ENCODE measurements at places on chromosomes 16 and 17. TPM values are rescaled to one million over a fixed set of nuclear protein-coding genes. Genes with fewer than 3 reads are reported as not detected.

TENT4B gene
- polyA plus RNA-seq, result 18.3 TPM

TBC1D3L gene
- polyA plus RNA-seq, result 60.0 TPM

FNDC8 gene
- polyA plus RNA-seq, result 0.24 TPM

TRPV2 gene
- 17.2 TPM for polyA plus RNA-seq

TBC1D3H gene
- not detected for polyA plus RNA-seq

HES7 gene
- polyA plus RNA-seq, result 2.5 TPM

ATXN1L gene
- 16.7 TPM for polyA plus RNA-seq

CCL17 gene
- polyA plus RNA-seq, result not detected

CYGB gene
- 34.1 TPM for polyA plus RNA-seq

NACA2 gene
- polyA plus RNA-seq, result 1.2 TPM

SEZ6L2 gene
- 138 TPM for polyA plus RNA-seq

BAHCC1 gene
- polyA plus RNA-seq, result 30.7 TPM

FOXL1 gene
- 3.1 TPM for polyA plus RNA-seq

PPP4C gene
- 104 TPM for polyA plus RNA-seq

GAA gene
- 58.1 TPM for polyA plus RNA-seq

MYOCD gene
- 0.40 TPM for polyA plus RNA-seq

NXPH3 gene
- polyA plus RNA-seq, result 7.0 TPM

CCL14 gene
- 8.9 TPM for polyA plus RNA-seq

SPNS2 gene
- 65.1 TPM for polyA plus RNA-seq

IRX3 gene
- 14.4 TPM for polyA plus RNA-seq

TMIGD1 gene
- polyA plus RNA-seq, result not detected

OTOA gene
- polyA plus RNA-seq, result 0.53 TPM

KCNJ2 gene
- polyA plus RNA-seq, result 2.4 TPM

CASKIN1 gene
- 83.0 TPM for polyA plus RNA-seq

NPIPB2 gene
- polyA plus RNA-seq, result 3.5 TPM

CSH1 gene
- 1.3 TPM for polyA plus RNA-seq

DBNDD1 gene
- polyA plus RNA-seq, result 49.9 TPM

C16orf74 gene
- polyA plus RNA-seq, result 4.8 TPM

CCL11 gene
- polyA plus RNA-seq, result not detected

GSDMA gene
- 0.19 TPM for polyA plus RNA-seq

KRT9 gene
- polyA plus RNA-seq, result not detected

CD300H gene
- polyA plus RNA-seq, result not detected

GAS7 gene
- polyA plus RNA-seq, result 74.9 TPM

CREBBP gene
- 64.3 TPM for polyA plus RNA-seq

SPAG5 gene
- polyA plus RNA-seq, result 32.0 TPM

AHSP gene
- 5.4 TPM for polyA plus RNA-seq

TBC1D3I gene
- polyA plus RNA-seq, result 9.5 TPM

NARF gene
- 124 TPM for polyA plus RNA-seq

CACNA1G gene
- 37.6 TPM for polyA plus RNA-seq

AFMID gene
- polyA plus RNA-seq, result 29.3 TPM

HBA2 gene
- 1,794 TPM for polyA plus RNA-seq

HOXB1 gene
- 0.16 TPM for polyA plus RNA-seq

ALDOC gene
- 578 TPM for polyA plus RNA-seq

MYCBPAP gene
- polyA plus RNA-seq, result 2.5 TPM

ADAMTS18 gene
- polyA plus RNA-seq, result 7.5 TPM

TEKT1 gene
- 8.3 TPM for polyA plus RNA-seq

SPECC1 gene
- 45.6 TPM for polyA plus RNA-seq

GCGR gene
- polyA plus RNA-seq, result 1.3 TPM

MYO18A gene
- polyA plus RNA-seq, result 75.9 TPM

CNTNAP4 gene
- 47.4 TPM for polyA plus RNA-seq

FOXJ1 gene
- polyA plus RNA-seq, result 30.7 TPM

SRCIN1 gene
- polyA plus RNA-seq, result 68.2 TPM

EDC4 gene
- polyA plus RNA-seq, result 92.0 TPM
